IMR-90 (cell line): ENCODE measurements at places on chromosomes 3 and 15. TPM values are rescaled to one million over a fixed set of nuclear protein-coding genes. Genes with fewer than 3 reads are reported as not detected.

DNA sequence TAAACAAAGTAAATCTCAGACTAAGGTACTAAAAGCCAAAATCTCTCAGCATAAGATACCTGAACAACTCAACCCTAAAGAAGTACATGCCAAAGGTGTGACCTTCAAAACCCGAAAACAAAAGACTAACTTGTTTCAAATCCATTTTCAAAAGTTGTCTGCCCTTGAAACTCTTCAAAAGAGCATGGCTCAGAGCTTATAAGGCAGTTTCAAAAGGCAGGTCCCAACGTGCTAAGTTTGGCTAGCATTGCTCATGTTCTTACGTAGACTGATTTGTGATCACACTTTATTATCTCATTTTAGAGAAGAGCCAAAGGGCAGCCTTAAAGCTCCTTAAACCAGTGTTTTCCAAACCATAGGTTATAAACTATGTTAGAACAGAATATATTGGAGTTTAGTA, 112.2 kb downstream of the FEZF2 start:
- DNase-seq, result no peak

DNA sequence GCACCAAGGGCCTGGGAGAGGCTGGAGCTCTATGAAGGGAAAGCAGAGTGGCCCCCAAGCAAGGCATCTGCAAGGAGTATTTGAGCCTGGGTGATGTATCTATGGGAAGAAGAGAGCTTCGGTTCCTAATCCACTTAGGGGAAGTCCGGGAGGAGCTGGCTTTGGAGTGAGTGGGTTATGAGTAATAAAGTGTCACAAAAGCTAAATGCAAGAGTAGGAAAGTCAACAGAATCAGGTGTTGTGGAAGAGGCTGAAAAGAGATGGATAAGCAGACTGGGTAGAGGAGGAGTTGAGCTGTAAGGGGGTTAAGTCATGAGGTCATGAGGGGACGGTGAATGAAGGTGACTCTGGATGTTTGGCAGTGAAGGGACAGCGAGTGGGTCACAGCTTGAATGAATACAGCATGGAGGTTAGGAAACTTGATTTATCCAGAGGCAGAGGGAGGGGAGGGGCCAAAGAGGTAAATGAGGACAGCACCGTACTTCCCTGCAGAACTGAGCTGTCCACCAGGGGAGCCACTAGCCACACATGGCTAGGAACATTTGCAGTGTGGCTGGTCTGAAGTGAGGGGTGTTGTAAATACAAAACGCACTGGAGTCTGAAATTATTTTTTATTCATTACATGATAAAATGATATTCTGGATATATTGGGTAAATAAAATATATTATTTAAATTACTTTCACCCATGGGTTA, 83.3 kb downstream of the ADCY5 start:
- peak; percentile 21 for DNase-seq

- DNase-seq, result no peak
Observed at GRCh38 chr3:163218336-163218735, 1721.7 kb downstream of the OTOL1 start.

- no peak for DNase-seq
Observed at GRCh38 chr3:42013691-42014457, 52.0 kb upstream of the ULK4 start.

- no peak for DNase-seq
Observed at GRCh38 chr3:128315313-128315712, 151.4 kb downstream of the DNAJB8 start.

DNA sequence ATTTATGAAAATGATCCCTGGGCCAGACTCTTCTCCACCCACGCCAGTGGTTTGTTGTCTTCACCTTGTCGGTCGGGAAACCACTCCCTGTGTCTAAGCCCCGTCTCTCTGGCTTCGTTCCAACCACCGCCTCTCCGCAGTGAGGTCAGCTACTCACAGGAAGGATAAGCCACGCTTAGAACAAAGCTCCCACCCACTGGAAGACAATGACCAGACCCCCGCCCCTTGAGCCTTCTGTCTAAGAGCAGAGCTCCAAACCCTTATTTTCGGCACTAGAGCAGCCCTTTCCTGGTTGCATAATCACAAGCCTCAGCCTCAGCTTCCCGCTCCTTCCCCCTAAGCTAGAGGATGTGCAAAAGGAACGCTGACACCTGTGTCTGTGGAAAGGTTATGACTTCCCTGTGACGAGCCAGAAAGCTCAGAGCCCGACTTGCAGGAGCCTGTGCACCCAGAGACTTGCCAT, 114.9 kb upstream of the MEF2A start:
- DNase-seq, result no peak

DNA sequence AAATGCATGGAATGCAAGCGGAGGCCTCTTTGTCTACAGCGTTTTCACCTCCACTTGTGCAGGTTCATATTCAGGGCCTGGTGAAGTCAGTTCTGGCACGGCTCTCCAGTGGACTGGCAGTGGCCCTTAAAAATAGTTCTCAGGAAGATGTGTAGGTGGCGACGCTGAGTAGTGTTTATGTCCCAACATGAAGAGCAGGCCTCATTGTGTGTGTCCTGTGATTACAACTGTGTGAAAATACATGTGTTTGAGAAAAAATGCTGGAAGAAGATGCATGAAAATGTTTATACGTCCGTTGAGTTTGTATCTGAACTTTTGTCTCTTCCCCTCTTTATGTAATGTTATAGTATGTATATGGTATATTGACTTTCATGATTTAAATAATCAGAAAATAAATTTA, 7.2 kb downstream of the LIPC start:
- DNase-seq, result peak; percentile 46

DNA sequence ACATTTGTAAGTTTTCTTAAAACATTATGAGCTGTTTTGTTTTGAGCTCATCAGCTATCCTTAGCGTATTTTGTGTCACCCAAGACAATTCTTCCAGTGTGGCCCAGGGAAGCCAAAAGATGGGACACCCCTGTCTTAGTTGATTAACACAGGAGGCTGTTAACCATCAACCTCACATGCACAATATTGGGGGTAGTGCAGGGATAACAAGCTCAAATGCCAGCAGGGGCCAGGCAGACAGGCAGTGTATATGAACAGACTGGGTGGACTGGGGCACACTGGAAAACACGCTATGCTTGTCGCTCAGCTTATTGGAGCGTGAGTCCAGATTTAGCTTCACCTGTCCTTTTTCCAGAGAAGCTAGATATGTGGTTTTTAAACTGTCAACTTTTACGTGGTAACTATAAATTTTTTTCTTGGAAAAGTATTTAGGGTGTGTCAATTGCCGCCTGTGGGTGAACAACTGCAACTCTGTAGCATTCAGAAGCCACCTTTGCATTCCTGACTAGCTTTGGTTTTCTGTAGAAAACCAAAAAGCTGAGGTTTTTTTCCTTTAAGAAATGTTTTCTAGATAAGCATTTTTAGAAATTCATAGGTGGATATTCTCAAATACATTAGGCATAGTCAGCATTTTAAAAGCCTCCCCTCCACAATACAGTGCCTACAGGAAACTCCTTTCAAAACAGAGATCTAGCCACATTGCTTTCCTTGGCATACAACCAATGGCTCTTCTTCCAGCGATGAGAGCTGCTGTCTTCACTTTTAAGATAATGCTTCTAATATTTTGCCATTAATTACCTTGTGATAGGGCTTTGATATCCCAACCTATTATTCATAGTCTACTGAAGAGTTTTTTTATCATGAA, 14.6 kb downstream of the PSMD6 start:
- DNase-seq, result peak; percentile 35

- no peak for DNase-seq
Observed at GRCh38 chr3:178562143-178562946, 26.1 kb downstream of the KCNMB2 start.

- no peak for DNase-seq
Observed at GRCh38 chr3:145357453-145357852, 803.5 kb downstream of the PLOD2 start.

DNA sequence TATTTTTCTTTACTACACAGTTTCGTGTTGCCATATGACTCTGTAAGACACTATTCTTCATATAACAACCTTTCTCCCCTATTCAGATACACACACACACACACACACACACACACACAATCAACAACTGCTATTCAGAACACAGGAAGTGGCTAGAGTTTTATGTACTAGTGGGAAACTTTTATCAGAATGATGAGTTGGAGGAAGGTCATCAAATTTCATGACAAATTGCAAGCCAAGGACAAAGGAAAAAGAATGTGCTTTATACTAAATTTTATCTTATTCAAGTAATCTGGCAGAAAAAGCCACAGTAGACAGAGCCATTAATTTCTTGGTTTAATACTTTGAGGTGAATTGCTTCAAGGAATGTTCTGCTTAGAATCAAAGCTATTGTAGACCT, 899.8 kb downstream of the ROBO2 start:
- DNase-seq, result no peak

GRCh38 chr3:17201538-17201937, 316.8 kb downstream of the PLCL2 start:
- DNase-seq, result no peak

- peak; percentile 30 for DNase-seq
Observed at GRCh38 chr3:81765400-81765799, 4.0 kb upstream of the GBE1 start.

DNA sequence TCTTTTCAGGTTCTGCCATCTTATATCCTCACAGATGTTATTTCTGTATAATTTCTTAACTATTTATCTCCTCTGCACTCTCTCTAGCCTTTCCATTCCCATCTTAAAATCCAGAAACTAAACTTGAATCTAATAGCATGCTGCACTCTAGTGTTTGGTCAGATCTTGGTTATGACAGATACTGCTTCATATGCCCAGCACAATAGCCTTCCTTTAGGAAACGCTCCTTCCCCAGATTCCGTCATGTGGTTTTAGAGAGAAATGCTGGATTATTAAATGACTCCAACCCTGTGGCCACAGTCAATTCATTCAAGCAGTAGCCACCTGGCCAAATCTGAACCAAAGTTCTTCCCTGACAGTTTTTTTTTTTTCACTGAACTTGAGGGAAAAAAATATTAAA, 19.4 kb downstream of the RASGRP1 start:
- peak; percentile 38 for DNase-seq

DNA sequence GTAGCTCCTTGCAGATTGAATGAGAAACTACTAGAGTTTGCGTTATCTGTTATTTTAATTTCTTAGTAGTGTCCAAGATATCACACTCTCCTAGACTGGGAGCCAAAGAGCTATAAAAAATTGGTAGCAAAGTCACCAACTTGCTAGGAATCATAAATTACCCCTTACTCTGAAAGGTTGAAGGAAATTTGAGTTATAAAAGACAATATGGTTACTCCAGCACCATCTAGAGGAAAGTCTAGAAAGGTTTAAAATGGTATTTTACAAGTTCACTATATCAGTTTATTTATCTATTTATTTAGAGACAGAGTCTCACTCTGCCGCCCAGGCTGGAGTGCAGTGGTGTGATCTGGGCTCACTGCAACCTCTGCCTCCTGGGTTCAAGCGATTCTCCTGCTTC, 121.6 kb downstream of the RBPMS2 start:
- peak; percentile 31 for DNase-seq

GRCh38 chr15:69804786-69805185, 292.9 kb downstream of the TLE3 start:
- DNase-seq, result no peak

- no peak for DNase-seq
Observed at GRCh38 chr3:118472586-118472985, 562.1 kb downstream of the IGSF11 start.

GRCh38 chr15:92492551-92493115, 99.0 kb downstream of the ST8SIA2 start:
- DNase-seq, result no peak

DNA sequence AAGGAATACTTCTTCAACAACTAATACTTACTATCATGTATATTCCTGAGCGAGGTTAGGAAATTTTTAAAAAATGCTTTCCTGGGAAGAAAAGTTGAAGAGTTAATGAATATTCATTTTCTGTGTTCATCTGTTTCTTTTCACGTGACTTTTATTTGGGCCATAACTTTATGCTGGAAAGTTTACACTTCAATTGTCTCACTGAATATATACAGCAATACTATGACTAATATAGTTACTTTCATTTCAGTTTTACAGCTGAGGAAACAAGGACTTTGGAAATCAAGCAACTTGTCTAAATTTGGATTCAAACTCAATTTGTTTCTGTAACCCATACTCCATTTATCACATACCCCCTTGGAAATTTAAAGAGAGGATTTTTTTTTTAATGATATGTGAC, 894.2 kb downstream of the ROBO1 start:
- peak; percentile 51 for DNase-seq

DNA sequence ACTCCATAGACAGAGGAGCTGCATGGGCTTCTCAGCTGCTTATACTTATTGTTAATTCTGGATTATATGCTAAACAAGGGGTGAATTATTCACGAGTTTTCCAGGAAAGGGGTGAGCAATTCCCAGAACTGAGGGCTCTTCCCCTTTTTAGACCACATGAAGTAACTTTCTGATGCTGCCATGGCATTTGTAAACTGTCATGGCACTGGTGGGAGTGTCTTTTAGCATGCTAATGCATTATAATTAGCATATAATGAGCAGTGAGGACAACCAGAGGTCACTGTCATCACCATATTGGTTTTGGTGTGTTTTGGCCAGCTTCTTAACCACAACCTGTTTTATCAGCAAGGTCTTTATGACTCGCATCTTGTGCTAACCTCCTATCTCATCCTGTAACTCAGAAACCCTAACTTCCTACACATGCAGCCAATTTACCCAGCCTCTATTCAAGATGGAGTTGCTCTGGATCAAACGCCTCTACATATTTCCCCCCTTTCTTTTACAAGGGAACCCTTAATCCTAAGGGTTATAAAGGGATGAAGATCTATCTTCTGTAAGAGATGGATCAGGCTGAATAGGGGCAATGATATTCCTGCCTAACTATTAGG, 12.1 kb upstream of the DMXL2 start:
- peak; percentile 11 for DNase-seq

- peak; percentile 4 for DNase-seq
Observed at GRCh38 chr3:117017135-117017894, 307.7 kb downstream of the TUSC7 start.

GRCh38 chr3:184344579-184345316, 7.3 kb downstream of the FAM131A start:
- DNase-seq, result no peak

DNA sequence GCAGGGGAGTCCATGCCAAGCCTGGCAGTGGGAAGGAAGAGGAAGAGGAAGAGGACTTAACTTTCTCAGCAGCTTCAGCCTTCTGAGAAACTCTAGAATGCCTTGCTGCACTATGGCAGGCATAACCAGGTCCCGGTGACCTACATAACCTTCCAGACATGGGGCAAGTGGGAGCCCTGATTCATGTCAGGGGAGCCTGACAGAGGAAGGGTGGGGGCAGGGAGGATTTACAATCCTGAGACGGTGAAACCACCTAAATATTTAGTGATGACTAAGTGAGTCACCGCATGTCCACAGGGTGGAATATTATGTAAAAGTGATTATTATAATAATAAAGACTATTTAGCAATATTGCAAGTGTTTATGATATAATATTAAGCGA, 46.7 kb downstream of the AMOTL2 start:
- peak; percentile 83 for DNase-seq

- DNase-seq, result no peak
Observed at GRCh38 chr15:81085898-81086297, 48.2 kb upstream of the CFAP161 start.

- DNase-seq, result no peak
Observed at GRCh38 chr15:70476441-70476840, 286.9 kb downstream of the UACA start.

LRTM1 gene
- not detected in 2 replicates for total RNA-seq

PRSS50 gene
- total RNA-seq, result not detected in 2 replicates

TM4SF4 gene
- 1.1 and 1.6 TPM in 2 replicates for total RNA-seq

PATL2 gene
- total RNA-seq, result not detected in 2 replicates

DET1 gene
- 8.6 and 9.1 TPM in 2 replicates for total RNA-seq

SNTN gene
- not detected in 2 replicates for total RNA-seq

GOLGA8T gene
- total RNA-seq, result not detected in 2 replicates

TMEM108 gene
- total RNA-seq, result 0.18 and 0.28 TPM in 2 replicates

ZIC1 gene
- not detected in 2 replicates for total RNA-seq

RTP4 gene
- not detected in 2 replicates for total RNA-seq

C3orf85 gene
- total RNA-seq, result not detected in 2 replicates

SLC27A2 gene
- total RNA-seq, result under 0.01 TPM in 1 of 2 replicates, not detected in the other

RRP9 gene
- 38.6 and 39.8 TPM in 2 replicates for total RNA-seq

FBXW12 gene
- total RNA-seq, result not detected in 2 replicates

MUC13 gene
- total RNA-seq, result not detected in 2 replicates

FOXL2NB gene
- total RNA-seq, result under 0.01 TPM in 1 of 2 replicates, not detected in the other
